Effector memory CD8-positive, alpha-beta T cell (primary cell): ENCODE measurements at places on chromosomes 2 and 18.

- no peak for DNase-seq
Measured at GRCh38 chr2:36373149-36373926, 17.8 kb downstream of the CRIM1 start.

DNA sequence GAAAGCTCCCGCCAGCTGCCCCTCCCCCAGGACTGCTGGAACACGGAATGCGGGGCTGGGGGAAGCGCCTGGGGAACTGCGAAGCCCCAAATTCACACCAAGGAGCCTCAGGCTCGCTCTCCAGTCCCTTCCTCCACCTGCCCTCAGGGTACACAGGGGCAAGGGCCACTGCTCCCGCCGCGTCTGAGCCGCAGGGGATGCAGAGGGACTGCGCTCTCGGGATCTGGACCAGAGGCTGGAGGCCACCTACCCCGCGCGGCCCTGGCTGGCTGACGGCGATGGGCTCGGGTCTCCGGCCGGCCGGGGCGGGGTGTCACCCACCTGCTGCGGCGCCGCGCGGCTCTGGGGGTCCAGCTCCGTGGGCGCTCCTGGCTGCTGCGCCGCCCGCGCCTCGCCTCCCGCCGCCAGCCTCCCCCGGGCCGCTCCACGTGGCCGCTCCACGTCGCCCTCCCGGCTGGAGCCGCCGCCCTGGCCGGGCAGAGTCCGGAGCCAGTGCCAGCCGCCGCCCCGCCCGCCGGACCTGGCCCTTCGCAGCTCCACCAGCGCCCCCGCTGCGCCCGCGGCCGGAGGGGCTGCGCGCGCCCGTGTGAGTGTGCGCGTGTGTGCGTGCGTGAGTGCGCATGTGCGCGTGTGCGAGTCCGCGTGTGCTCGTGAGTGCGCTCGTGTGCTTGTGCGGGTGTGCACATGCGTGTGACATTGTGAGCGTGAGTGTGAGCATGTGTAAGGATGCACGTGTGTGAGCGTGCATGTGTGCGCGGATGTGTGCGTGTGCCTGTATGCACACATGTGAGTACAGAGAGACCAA lies at the start of gene CGREF1:
TSS of gene CGREF1 (minus strand) at position 604 of the 805 bp plus-strand sequence. CDS start 14,762 bp downstream, outside the sequence.
- DNase-seq = no peak

- DNase-seq = no peak
Measured at GRCh38 chr2:19635951-19636510, 265.8 kb downstream of the TTC32 start.

GRCh38 chr2:127700527-127701192 lies 637 bp upstream of the SFT2D3 start:
- DNase-seq = no peak

- no peak for DNase-seq
Measured at GRCh38 chr2:64122358-64122757, 21.9 kb downstream of the PELI1 start.

DNA sequence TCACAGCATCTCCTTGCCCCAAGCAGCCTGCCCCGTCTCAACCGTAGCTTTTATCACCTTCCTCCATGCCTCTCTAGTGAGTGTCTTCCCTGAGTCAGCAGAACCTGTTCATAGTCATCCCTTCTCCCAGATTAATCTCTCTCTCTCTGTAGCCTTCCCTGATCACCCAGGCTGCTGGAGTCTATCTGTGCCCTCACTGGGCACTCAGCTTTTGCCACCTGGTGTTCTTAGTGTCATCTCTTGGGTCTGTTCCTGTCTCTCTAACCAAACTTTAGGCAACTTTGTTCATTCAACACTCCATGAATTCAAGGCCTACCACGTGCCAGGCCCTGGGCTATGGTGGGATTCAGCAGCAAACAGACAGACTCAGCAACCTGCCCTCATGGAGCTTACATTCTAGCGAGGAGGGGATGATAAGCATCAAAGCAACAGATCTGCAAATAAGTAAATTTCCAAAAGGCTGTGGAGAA lies 159.1 kb downstream of the SMAD7 start:
- DNase-seq = no peak

DNA sequence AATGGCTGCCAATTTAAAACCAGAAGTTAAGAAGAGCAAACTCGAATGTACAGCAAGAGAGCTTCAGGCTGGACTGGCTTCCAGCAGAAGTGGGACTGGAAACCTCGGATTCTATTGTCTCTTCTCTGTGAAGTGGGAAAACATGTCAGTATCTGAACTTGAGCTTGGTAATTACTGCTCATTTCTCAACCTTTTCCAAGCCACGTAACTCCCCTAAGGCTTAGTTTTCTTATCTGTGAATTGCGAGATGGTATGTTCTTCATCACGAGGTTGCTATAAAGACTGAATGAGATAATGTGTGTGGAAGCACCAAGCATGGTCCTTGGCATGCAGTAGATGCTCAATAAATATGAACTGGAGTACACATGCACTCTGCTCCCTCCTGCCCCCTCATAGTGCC lies 259.4 kb upstream of the SPRED2 start:
- no peak for DNase-seq

- DNase-seq = no peak
Measured at GRCh38 chr2:155372969-155373368, 674.5 kb downstream of the KCNJ3 start.

GRCh38 chr2:110205660-110206455 lies 1.0 kb upstream of the NPHP1 start:
- DNase-seq = no peak

- no peak for DNase-seq
Measured at GRCh38 chr2:185687967-185688366, 50.6 kb upstream of the FSIP2 start.

GRCh38 chr2:126389446-126389845 lies 266.5 kb upstream of the GYPC start:
- DNase-seq = no peak

DNA sequence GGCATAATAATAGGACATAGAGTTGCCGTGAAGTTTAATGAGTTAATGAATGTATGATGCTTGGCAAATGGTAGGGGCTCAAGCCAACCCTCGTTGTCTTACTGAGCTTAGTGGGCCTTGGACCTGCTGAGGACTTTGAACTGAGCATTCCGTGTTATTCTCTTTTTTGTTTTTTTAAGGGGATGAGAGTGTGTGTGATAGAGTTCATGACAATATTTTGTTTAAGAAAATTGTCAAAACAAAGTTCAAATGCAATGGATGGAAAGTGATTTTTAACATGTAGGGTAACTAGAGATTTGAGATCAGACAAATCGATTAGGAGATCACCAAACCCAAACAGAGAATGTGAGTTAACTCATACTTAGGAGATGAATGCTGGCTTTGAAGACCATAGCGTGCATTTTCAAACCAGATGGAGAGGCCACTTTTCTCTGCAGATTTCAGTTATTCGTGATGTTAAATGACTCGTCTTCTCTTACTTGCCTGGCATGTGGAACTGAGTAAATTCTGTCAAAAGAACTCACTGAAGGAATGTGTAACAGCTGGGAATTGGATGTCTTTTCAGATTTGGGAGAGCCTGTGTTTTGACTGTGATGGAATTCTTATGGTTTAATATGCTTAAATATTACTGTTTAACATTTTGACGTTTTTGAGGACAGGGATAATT lies 88.7 kb downstream of the NEDD4L start:
- DNase-seq = no peak

DNA sequence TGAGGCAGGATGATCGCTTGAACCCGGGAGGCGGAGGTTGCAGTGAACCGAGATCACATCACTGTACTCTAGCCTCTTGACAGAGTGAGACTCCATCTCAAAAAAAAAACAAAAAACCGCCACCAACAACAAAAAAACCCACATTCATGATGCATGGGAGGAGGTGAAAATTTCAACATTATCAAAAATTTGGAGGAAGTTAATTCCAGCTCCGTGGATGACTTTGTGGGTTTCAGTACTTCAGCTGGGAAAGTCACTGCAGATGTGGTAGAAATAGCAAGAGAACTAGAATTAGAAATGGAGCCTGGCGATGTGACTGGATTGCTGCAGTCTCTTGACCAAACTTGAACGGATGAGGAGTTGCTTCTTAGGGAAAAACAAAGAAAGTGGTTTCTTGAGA lies 74.3 kb downstream of the PRKCE start:
- DNase-seq = no peak

GRCh38 chr2:216714376-216714775 lies 19.0 kb upstream of the IGFBP5 start:
- no peak for DNase-seq

GRCh38 chr2:234444893-234445292 lies 52.0 kb downstream of the ARL4C start:
- DNase-seq = peak; percentile 57

DNA sequence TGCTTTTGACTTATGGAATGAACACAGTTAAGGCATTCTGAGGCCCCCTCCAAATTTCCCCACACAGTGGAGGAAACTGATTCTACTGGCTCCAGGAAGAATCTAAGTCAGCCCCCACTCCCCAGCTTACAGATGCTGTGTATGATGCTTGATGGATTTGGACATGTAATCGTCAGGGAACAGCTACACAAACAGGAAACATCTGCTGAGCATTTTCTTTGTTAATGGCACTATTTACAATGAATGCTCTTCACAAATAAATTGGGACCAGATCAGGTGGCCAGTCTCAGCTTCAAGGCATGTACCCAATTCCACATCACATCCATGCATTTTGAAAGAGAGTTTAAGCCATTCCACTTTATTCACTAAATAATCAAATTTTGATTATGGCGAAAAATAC lies 562.3 kb downstream of the SOX11 start:
- no peak for DNase-seq

DNA sequence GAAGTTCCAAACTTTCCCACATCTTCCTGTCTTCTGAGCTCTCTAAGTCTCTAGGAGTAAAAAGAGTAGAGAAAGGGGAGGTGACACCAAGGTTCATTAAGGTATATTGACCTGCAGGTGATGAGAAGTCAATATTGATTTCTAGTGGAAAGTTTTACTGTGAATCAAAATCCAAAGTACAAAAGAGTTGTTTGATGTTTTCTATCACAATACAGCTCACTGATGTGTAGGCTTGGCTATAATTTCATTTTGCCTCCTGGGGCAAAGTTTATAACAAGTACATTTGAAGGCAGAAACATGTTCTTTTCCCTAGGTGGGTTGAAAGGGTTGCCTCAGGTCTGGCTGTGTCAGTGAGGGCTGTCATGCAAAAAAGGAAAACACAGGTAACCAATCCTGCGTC lies 65.2 kb upstream of the LRPPRC start:
- DNase-seq = no peak

GRCh38 chr2:81714817-81715216 lies 1410.3 kb upstream of the LRRTM1 start:
- DNase-seq = no peak

DNA sequence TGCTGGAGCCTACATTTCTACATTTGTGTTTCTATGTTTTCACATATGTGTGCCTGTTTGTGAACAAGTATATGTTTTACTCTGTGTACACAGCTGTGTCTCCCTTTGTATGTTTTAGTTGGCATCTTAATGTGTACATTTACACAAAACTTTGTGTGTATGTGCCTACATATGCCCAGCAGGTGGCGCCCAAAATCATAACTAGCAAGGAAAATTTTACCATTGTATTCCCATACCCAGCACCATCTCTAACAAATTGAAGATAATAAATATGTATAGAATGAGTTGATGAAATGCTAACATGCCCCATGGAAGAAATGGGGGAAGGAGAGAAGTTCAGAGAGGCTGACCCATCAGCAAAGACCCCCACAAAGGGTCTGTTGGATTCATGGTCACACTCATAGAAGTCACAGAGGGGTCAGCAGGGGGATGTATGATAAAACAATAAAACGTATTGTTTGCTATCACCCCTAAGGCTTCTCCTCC lies 48.1 kb downstream of the PKDCC start:
- peak; percentile 75 for DNase-seq

DNA sequence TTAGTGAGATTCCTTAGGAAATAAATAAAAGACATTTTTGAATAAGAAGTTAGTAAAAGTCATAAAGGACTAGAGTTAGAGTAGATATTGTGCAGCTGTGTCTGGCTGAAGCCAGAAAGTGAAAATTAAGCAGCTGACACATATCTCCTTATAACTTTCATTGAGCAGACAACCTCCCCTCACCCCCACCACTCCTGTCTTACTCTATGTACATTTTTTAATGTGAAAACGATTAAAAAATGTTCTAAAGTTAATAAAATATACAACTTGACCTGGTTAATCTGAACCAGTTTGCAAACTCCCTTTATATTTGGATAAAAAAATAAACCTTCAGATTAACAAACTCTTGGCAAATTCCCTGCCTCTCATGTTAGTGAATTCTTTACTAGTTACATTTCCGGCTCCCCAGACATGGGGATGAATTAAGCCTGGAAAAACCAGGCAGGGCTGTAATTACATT lies 462.8 kb downstream of the MEIS1 start:
- no peak for DNase-seq

DNA sequence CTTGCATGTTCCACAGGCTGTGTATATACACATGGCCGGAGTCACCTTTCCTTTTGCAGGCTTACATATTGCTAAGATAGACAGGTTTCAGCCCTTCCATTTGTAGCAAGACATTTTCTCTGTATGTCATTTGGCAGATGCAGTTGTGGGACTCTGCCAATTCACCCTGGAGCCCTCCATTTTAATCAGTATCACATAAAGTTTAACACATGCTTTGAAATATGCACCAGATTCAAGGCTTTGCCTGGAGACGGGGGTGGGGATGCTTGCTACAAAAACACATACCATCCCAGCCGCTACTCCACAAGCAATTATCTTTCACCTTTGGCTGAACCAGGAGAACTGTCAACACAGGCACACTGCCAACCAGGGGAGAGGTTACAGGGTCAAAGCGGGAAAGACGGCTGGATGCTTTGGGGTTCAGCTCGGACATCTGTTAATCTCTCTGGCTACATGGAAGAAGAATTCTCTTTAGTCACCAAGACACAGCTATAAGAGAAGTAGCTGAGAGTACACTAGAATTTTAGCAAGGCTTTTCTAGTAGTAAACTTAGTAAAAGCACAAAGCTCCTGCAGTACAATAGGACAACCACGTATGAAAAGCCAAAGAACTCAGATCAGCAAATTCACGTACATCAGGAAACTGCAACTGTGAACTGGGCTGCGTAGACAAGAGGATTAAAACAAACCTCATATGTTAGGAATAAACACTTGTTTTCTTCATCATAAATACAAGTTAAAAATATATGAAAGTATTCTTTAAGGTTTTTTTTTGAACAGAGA lies 130.9 kb downstream of the EXOC6B start:
- DNase-seq = no peak

DNA sequence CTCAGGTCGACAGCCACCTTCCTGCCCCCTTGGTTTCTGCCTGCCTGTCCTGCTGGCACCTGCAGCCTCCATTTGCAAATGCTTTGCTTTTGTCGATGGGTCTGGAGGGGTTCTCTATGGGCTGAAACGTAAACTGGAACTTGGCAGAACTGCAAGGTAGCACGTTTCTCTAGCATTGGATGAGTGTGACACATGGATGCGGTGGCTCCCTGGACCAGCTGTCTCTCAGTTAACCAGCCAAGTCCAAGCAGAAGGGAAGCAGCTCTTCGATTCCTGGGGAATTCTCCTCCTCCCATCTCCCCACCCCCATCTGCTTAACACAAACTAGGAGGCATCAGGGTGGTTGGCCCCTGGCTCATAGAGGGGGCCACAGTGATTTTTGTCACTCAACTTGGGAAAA lies 57.3 kb downstream of the ITGB1BP1 start:
- DNase-seq = no peak

DNA sequence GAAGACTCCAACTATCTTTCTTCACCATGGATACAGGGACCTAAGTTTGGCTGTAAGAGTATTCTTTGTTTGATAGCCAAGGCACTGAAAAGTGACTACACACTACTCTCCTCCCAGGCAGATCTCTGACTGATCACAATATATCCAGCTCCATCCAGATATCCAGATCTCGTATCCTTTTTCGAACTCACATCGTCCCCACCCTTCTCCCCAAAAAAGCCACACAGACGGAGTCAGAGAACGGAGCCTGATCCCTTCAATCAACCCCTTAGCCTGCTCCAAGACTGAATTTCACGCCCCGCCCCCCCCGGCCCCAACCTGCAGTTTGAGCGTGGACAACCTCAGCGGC lies 533 bp downstream of the DHX57 start:
- DNase-seq = no peak

- no peak for DNase-seq
Measured at GRCh38 chr2:120852200-120852815, 116.6 kb downstream of the GLI2 start.
